ENCODE measurements at places on chromosomes 5 and 9.

- DNase-seq: peak; percentile 21
Measured at GRCh38 chr5:79436224-79436623, 77.7 kb downstream of the HOMER1 start.

DNA sequence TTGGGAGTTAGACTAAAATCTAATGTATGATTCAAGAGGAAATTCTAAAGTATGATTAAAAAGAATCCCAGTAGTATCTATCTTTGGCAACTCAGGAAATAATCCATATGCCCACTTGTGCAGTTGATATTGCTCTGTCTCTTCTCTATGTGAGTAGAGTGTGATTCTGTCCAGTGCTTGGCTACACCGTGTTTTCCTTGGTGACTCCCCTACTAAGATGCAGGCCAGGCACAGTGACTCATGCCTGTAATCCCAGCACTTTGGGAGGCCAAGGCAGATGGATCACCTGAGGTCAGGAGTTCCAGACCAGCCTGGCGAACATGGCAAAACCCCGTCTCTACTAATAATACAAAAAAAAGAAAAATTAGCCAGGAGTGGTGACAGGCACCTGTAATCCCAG lies 495.4 kb downstream of the MAT2B start:
- no peak for DNase-seq

DNA sequence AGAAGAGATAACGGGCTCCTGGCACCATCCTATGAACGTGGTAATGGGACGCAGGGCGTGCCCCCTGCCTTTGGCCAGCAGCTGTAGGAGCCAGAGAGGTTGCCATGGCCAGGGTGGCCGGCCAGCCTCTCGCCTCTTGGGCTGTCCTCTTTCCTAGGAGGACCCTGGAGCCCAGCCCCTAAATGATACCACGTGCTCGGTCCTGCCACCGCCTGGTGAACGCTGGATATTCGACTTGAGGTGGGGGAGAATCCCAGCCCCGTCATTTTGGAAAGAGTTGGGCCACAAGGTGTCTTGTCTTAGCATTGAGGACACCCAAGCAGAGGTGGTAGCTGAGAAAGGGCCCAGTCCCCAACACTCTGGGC lies 391 bp upstream of the NRG2 start:
- no peak for DNase-seq

GRCh38 chr9:33182519-33182918 lies 15.4 kb upstream of the B4GALT1 start:
- DNase-seq: no peak

DNA sequence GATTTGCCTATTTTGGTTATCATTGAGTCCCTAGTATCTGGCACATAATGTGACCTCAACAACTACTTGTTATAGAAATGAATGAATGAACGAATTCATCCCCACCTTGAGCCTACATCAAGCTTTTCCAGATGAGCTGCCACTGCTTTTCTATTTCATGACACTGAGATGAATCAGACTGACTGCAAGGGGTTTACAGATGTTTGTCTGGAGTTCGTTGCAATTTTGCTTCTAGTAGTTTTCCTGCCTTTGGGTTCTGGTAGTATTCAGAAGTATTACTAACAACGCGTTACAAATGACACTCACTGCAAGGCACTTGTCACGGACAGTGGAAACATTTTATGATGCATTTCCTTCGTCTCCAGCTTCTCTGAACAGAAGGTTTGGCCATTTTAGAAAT lies 222.3 kb downstream of the CD180 start:
- no peak for DNase-seq

GRCh38 chr9:4095484-4095883 lies 204.4 kb downstream of the GLIS3 start:
- no peak for DNase-seq

DNA sequence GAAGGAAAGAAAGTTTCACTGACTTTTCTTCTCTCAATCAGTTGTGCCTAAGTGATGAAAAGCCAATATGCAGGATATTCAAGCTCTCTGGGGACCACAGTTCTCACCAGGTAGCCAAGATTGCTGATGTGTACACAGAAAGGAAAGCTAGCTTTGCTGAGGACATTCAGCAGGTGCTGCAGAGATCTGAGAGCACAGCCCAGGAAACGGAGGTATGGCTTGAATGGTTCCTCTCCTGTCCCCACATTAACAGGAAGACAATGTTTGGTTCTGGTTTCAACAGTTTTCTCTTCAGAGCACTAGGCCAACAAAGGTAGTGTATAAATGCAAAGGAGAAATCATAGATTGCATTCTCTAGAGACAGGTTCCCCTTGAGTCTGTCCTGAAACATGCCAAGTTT lies 69.6 kb downstream of the PTPDC1 start:
- no peak for DNase-seq

GRCh38 chr5:174431504-174431903 lies 292.9 kb upstream of the MSX2 start:
- DNase-seq: no peak

DNA sequence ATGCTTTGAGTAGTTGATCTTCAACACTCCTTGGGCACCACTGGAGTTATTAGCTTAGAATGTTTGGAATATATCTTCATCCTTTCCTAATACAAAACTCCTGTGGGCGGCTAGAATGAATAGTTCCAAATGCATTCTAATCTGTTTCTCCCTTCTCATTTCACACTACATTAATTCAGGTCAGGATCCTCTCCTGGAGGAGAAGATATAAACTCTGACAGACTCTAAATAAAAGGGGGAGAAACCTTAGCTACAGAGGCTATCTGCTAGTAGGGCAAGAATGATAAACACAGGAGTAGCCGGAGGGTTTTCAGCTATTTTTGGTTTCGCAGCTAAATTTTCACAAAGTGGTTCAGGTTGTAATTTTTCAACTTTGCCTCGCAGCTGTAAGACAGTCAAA lies 45.2 kb upstream of the FAM240B start:
- DNase-seq: no peak

DNA sequence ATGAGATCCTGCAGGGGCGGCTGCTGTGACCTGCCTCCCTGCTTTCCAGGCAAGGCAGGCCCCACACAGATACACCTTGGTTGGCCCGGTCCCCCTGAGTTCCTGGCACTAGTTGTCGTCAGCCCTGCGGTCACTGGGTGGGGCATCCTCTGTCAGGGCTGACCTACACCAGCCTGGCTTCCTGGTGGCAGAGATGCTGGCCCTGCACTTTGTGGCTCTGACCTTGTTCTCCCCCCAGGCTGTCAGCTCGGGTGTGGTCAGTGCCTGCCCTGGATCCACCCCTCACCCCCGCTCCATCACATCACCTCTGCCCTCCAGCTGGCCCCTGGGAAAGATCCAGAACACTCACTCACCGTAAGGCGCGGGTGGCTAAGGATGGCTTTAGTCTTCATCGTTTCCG lies 74.1 kb downstream of the PHF2 start:
- DNase-seq: no peak

GRCh38 chr5:174084691-174085154 lies 39.2 kb downstream of the NSG2 start:
- DNase-seq: no peak

DNA sequence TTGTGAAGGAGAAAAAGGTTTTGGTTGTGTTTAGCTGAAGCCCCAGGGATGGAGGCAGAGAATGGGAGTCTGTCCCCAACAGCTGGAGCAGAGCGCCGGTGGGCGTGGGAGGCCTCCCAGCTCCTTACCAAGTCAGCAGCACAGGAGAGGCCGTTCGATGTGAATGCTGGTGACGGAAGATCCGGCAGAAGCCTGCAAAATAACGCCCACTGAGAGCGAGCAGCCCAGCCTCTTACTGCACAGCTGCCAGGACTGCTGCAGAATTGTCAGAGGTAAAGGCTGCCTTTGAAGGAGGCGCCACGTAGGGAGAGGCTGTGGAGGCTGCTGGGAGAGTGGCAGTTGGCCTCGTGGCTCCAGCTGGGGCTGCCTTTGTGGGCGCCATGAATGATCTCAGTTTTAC lies 26.2 kb downstream of the ANGPTL2 start:
- peak; percentile 65 for DNase-seq

DNA sequence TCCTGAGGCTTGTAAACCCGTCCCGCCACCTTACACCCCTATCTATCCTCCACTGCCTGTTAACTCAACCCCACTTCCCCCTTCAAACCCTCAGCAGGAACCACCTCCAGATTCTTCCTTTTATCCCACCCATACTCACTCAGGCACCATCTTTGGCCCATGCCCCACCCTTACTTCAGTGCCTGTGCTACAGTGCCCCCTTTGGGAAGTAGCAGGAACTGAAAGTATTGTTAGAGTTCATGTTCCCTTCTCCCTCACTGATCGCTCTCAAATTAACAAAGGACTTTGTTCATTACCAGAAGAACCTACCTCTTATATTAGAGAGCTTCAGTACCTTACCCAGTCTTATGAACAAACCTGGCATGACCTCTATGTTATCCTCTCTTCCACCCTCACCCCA lies 92.2 kb upstream of the MOCS2 start:
- DNase-seq: no peak

GRCh38 chr9:119157196-119157595 lies 212.0 kb downstream of the BRINP1 start:
- DNase-seq: no peak

- DNase-seq: no peak
Measured at GRCh38 chr9:22405869-22406659, 40.6 kb upstream of the DMRTA1 start.

DNA sequence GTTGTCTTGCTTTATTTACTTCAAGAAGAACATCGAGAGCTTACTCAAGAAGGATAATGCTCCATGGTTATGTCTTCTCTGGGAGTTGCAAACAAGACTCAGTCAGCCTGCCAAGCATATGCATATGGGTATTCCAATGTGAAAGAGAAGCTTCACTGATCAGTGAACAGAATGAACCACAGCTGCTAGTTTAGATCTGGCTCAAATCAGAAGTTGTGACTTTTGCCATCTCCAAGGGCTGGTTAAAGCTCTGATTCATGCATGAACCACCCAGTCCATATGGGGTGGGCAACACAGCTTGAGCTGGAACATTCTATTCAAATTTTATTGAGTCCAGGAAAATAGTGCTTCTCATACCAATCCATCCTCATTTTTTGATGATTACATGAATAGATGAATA lies 50.0 kb downstream of the ATPSCKMT start:
- DNase-seq: no peak

- no peak for DNase-seq
Measured at GRCh38 chr9:136379401-136379800, 5.9 kb upstream of the CARD9 start.

GRCh38 chr9:89710697-89711096 lies 105.9 kb downstream of the GADD45G start:
- no peak for DNase-seq

DNA sequence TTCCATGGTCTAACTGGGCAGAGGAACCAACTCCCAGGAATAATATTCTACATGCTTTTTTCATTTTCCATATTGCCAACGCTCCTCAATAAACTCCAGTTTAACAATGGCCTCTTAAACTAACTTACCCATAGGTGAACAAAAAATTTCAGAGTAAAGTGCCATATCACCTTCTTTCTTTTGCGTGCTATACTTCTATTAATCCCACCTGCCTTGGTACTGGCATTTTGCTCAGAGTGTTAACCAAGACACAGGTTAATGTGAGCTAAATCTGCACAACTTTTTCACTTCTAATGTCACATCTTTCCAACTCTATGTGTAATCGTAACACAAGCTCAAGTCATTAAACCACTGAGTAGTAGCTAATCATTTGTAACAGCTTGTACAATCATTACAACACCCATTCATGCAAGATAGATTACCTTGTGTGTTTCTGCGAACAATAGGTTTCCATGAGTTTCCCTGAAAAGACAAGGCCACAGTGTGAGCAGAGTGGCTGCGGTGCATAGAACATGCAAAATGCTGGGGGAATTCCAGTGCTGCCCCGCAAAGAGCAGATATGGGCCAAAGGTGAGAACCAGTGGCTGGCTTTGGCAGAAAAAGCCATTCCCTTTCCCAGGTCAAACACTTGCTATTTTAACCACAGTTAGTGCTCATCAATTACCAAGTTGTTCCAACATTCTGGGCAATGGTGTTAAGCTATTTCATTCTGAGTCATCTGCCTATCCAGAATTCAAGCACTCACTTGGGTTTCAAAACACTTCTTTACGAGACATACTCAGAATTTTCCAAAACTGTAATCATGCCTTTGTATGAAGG lies 42.8 kb downstream of the TIMD4 start:
- DNase-seq: no peak

DNA sequence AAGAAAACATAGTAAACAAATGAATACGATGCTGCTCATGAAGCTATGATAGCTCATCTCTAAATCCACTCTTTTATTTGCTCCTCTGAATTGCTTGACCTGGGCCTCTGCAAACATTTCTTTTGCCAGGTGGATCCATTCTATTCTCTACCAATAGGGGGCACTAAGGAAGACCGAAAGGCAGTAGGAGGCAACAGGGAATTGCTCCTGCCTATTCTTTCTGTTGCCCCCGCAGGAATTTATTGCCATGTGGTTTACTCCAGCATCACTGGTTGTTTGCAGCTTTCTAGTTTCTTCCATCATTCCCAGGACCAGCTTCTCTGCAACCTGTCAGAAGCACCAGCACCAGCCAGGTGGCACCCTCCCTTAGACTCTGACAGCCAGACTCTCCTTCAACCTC lies 5.3 kb downstream of the GAPT start:
- no peak for DNase-seq

DNA sequence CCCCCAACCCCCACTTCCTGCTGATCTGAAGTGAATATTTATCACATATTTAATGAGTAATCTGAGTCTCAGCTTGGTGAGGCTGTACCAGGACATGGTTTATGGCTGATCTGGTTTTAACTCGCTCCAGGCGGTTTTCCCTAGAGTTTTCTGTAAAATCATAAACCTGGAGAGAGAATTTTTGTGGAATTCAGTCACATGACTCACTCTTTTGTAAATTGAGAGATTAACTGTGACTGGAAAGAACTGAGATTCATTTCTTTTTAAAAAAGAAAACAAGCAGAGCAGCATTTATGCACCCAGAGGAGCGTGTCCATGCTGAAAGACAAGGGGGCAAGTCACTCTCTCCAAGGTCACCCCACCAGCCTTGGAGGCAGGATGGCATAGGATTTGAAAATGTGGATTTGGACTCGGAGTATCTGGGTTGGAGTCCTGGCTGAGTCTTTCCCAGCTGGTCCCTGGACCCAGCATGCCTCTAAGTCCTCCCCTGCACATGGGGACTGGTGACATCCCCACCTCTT lies 81.8 kb downstream of the ZNF618 start:
- peak; percentile 70 for DNase-seq

DNA sequence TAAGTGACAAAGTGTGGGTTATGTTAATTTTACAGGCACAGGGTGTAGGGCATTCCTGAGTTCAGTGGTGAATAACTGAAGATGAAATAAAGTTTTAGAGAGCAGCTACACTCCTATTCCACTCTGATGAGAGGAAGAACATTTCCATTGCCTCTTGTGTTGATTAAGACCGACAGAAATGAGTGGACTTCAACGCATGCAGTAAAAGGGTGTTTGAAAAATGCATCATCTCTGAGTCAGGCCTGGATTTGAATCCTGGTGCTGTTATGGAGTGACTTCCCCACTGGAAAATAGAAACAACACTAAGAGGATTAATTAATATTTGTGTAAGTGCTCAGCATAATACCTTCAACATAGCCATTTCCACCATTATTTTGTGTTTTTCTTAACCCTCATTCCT lies 86.3 kb downstream of the PRR16 start:
- no peak for DNase-seq
